Epithelial cell of prostate (primary cell): ENCODE measurements at places on chromosomes 7 and 10.
A peak's percentile ranks its signal among the peaks of the same experiment; 100 is the strongest.

GRCh38 chr10:72170263-72170662 lies 45.5 kb upstream of the ANAPC16 start:
- DNase-seq, result no peak

GRCh38 chr7:70590126-70590854 lies 541.7 kb upstream of the GALNT17 start:
- no peak for DNase-seq

GRCh38 chr10:113890769-113891168 lies 36.3 kb downstream of the NHLRC2 start:
- no peak for DNase-seq

- DNase-seq, result no peak
Observed at GRCh38 chr7:27997188-27997707, 183.3 kb downstream of the JAZF1 start.

DNA sequence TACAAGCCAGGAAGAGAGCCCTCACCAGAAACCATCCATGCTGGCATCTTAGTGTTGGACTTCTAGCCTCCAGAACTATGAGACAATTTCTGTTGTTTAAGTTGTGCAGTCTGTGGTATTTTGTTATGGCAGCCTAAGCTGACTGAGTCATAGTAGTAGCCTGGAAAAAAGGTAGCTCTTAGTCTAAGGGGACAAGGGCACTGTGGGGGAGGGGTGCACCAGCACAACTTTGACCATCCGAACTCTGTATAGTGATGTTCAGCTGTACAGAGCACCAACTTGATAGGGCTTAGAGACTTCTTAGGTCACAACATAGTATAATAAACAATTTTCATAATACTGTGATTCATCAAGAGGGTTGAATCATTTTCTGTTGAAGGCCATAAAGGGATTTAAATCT lies 14.3 kb downstream of the EIF4EBP2 start:
- DNase-seq, result no peak

DNA sequence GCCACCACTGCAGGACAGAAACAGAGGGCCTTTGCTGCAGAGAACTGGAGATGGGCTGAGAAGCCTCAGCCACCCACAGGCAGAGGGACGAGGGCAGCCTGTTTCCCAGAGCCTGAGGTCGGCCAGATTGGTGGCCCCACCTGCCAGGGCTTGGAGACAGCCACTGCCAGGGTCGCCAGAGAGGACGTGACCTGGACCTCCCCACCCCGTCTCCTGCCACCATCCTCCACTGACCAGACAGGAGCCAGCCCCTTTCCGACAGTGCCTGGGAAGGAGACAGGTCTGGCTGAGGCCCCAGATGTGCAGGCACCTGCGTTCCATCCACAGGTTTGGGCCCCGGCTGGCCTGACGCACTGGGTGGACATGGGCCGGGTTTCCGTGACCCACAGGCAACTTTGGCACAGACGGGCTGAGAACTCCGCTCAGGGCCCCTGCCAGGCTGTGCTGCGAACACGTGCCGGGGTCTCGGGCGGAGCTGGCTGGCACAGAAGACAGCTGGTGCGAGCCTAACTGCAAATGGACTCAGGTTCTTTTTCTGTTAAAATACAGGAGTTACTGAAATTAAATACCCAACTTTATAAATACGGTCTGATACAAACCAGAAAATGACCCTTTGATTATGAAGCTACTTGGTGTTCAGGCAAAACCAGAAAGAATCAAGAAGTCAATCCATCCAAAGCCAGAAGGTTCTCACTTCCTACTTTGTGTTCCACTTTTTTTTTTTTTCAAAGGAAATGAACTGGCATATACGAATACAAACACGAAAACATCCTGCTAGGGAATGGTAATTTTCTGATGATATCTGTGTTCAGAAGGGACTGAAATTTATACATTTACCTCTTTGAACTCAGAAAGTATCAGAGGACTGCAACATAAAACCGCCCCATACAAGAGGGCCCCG lies 6.9 kb downstream of the COX19 start:
- no peak for DNase-seq

DNA sequence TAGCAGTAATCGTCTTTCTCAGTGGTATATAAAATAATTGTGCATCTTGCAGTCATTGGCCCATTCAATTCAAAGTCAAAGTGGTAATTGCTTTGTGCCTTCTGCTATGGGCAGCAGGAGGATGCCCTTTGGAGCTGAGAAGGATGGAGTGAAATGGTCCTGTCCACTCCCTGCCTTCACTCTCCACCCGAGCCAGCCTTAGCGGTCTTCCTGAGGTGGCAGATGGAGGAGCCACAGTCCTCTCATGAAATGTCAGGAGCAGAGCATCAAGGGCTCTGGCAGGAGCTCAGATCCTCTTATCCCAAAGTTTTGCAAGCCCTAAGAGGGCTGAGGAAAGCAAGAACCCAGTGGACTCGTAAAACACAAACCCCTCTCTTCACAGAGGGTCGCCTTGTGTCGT lies 199.4 kb downstream of the DYNC1I1 start:
- no peak for DNase-seq

DNA sequence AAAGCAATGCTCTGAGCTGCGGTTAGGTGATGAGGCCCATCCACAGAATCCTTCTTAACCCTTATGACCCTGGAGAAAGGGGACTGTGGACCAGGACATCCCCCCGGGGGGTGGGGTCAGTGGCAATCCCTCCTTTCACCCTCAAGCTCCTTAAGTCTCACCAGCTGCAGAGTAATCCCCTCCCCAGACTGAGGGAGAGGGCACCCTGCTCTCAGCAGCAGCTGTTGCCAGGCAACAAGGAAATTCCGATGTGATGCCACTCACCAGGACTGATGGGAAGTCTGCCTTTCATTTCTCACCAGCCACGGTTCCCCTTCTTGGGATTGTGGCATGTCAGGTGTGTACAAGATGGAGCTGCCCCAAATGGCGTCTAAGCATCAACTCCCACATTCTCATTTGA lies 129.6 kb downstream of the DOCK1 start:
- DNase-seq, result no peak

GRCh38 chr7:25553580-25554291 lies 325.4 kb upstream of the NPVF start:
- no peak for DNase-seq

GRCh38 chr7:113083816-113084495 lies 2.7 kb downstream of the GPR85 start:
- DNase-seq, result no peak

- no peak for DNase-seq
Observed at GRCh38 chr10:7239312-7239985, 171.4 kb downstream of the SFMBT2 start.

GRCh38 chr10:110167149-110167548 lies 40.3 kb upstream of the MXI1 start:
- no peak for DNase-seq

DNA sequence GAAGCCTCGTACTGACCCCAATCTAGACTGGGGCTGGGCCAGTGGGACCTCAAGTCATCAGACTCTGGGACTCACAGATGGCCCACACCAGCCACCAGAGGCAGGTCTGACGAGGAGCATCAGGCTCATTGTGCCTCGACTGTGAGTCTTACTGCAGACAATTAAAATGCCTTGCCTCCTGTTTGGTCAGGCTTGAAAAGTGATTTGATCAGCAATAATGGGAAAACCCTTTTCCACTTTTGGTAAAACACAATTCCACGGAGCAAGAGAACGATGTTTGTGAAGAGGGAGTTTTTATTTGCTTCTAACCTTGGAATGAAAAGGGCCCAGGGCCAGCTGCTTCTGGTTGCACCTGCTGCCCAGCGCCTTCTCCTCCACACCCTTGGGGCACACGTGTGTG lies 43.9 kb downstream of the C10orf143 start:
- DNase-seq, result no peak

DNA sequence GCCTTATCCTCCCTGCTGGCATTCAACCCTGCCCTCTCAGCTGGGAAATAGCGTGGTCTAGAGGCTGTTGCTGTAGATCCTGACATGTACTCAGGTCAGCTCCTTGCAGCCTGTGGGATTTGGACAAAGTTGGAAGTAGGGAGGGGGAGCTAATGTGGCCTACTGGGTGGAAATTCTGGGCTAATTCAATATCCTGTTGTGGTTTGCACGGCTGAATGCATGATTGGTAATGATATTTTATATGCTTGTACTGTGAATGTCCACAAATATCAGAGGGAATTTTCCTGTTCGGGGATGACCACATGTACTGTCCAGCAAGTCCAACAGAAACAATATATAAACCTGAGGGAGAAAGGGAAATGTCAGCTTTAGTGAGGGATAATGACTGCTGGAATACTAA lies 22.1 kb upstream of the NPVF start:
- DNase-seq, result no peak

DNA sequence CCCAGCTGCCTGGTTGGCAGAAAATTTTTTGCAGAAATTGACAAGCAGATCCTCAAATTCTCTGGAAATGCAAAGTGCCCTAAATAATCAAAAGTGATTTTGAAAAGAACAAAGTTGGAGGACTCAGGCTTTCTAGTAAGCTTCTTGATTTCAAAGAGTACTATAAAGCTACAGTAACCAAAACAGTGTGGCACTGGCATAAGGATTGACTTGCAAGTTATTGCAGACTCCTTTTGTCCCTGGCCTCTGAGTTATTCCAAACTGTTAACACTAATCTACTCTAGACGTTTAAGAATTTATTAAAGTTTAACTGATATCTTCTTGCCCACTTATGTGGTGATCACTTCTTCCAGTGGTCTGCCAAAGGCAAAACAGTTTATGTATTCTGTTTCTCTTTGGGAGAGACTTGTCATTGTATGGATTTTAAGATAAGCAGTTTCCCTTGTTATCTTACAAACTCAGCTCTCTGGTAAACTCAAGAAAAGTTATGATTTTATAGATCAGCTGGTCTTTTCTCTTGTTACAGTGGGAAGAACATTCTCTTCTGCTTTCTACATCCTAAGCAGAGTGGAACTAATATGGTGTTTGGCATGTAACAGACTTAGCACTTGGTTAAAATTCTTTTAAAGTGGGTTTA lies 41.4 kb downstream of the LOXL4 start:
- DNase-seq, result no peak

DNA sequence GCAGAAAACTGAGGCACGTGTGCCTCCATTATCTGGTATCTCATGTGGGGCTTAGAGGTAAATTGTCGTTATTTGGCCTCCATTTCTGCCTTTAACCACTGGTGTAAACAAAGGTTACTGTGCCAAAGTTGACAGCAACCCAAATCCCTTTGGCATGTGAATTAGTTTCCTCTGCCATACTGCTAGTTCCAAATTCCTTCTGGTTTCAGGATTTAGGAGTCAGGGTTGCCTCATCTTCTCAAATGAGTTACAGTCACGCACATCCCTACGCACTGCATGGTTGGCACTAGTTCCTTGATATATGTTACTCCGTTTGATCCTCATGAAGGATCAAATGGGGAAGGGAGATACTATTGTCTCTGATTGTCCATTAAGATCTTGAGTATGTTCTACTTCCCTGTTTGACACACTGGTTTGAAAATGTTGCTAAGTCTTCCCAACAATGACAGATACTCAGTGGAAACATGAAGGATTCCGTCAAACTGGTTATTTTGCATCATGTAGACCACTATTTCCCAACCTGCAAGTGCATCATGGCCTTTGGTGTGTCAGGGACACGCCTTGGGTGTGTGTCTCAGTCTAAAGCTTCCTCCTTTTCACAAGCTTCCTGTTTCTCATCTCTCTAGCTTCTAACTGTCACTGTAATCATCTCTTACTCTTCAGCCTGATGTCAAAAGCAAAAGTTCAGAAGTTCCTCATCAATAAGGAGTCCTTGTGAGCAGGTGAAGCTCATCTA lies at the start of gene LIPN:
Gene LIPN, plus strand, starts transcription at position 655 of the 736 bp plus-strand sequence. CDS start 1,386 bp downstream, outside the sequence.
- peak; percentile 83 for DNase-seq

DNA sequence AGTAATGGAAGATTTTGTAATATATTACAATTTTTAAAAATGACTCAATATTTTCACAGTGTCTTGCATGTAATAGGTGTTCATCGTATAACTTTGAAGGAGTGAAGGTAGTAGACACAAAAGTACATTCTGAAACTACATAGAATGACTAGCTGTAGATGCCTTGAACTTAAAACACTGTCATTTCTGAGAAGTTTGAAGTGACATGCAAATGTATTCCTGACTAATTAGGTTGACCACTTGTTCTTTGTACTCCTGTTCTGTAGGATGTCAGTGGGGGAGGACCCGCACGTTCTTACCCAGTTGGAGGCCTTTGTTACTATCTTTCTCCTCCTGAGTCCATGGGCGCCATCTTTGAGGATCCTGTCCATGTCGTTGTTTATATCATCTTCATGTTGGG lies 31.2 kb downstream of the SEC61A2 start:
- DNase-seq, result no peak

DNA sequence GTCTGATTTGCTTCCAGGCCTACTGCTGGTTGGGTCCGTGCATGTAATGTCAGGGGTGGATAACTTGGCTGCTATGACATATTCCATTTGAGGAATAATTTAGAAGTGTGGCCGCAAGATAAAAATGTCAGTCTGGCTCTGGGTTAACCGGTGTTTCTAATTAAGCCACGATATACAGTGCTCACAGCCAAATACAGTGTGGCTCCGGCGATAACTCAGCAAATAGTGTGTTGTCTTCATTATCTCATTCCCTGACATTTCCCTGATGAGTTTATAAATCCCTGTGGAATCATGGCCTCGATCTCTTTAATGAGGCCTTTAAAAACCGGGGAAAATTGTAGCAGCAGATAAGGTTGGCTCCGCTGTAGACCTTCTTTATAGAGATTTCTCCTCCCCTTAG lies 1125.0 kb downstream of the TYW1 start:
- no peak for DNase-seq

DNA sequence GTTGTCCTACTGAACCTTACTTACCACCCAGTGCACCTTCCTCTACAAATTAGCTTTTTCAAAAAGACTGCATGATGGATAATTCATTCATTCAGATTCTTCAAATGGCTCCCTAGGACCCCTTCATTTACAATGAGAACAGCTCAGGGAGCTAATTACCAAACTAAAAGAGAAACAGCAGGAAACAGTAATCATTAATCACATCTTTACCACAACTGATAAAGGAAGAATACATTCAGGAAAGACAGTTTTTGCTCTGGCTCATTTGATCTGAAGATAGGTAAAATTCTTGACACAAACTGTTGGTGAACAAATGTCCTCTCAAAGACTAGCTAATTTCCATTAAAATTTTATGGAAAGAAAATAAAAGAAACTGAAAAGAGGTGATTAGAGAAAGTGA lies 1652.7 kb upstream of the LRRTM3 start:
- DNase-seq, result no peak

GRCh38 chr10:74738985-74739567 lies 87.3 kb upstream of the KAT6B start:
- DNase-seq, result no peak

GRCh38 chr7:115133248-115133647 lies 211.4 kb downstream of the MDFIC start:
- no peak for DNase-seq

DNA sequence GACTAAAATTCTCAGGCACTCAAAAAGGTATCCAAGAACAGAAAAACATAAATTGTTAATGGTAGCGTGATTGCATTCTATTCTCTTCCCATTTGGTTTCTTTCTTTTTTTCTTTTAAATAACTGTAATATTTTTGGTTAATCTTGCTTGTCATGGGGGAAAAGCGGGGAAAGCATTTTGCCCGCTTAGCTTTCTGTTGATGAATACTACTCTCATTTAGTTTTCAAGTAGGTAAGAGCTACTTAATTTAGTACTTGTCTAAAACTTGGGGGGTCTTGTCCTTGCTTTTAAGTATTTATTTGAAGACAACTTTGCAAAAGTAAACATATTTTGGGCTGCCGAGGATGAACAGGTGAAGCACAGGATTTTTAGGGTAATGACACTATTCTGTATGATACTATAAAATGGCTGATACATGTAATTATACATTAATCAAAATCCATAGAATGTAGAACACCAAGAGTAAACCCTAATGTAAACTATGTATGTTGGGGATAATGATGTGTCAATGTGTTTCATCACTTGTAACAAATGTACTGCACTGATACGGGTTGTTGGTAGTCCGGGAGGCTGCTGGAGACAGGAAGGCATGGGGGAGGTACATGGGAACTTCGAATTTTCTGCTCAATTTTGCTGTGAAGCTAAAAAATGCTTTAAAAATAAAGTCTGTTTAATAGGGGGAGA lies 1.7 kb downstream of the TES start:
- no peak for DNase-seq
